ENCODE measurements at places on chromosomes 3 and 15.

DNA sequence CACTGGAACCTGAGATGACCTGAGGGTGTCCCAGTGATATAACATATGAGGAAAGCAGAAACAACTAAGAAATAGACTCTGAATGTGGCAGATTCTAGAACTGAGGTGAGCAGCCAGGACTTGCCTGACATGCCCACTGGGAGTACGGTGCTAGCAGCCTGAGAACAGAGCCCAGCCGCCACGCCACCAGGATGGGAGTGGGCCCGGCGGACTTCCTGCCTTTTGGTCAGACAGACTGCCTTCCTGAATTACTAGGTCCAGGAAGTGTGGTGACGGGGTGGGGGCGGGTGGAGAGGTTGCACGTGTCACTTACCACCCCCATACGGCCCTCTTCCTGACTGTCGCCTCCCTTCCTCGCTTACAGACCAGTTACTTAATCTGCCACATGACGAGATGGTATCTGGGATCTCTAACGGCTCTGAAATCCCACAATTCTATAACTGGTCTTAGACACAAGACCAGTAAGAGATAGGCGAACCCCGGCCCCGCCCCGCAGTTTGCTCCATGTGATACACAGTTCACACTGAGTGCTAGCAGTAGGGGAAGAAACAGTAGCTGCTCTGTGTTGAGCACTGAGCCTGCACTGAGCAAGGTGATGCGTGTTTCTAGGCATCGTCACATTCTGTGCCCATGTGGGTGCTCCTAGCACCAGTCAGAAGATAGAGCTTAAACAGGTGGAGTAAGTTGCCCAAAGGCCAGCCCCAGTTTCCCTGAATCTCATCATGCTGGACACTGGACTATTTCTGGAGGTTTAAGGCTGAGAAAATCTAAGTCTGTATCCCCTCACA is 95.7 kb downstream of the CPN2 start:
- DNase-seq = no peak

DNA sequence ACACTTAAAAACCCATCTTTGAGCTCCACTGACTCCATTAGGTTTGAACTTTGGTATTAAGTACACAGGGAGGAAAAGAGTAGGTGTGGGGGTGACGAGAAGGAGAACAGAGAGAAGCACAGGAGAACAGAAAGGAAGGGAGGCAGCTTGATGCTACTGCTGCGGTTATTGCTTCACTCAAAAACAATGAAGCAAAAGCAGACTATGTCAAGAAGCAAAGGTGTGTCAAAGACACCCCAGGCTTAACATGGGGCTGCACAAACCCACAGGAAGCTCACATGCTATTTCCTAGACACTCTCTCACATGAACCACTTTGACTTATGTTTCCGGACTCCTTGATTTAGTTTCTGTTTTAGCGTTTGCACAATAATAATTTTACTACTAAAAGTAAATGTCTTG is 961.0 kb upstream of the CFAP20DC start:
- no peak for DNase-seq

DNA sequence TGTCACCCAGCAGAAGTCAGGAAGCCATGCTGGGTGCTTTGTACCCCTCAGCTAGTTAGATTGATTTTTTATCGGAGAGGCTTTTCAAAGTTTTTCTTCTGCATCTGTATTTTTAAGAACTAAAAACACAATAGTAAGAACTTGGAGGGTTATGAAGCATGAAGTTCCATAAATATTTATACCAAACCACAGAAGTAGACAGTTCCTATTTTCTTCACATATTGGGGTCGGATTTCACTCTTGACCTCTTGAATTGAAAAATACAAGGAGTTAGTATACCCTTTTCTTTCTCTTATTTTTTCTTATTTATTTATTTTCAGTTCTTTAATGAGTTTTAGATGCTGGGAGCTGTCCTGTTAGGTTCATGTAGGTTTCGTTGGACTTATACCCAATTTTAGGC is 35.1 kb downstream of the SLC25A26 start:
- no peak for DNase-seq

DNA sequence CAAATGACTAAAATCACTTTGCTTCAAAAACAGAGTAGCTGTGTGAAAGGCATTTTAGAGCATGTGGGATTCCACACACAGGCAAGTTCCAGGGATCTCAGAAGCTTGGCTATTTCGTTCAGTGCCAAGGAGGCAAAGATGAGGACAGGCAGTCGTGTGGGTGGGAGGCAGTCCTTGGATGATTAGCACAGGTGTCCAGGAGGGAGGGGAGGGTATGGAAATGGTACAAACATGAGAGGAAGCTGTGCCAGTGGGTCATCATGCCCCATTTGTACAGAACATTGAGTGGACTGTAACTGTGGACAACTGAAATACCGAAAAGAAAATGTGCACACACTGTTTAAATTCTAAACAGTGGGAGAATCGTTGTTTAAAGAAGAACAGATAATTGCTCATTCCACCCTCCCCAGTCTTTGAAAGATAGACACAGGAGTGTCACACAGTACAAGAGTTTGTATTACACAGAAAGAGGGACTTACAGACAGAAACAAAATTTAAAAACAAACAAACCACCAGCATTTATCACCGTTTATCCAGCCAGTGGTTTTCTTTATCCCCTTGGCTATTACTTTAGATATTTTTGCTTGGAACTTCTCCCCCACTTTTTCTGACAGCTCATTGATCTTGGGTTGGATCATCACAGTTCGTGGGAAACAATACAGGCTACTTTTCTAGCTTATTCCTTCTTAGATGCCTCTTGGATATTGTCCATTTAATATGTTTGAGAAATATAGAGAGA is 122.9 kb downstream of the GREM1 start:
- DNase-seq = no peak

Data from bronchial epithelial cell (primary cell).